ENCODE measurements at places on chromosomes 13 and 19. TPM values are rescaled to one million over a fixed set of nuclear protein-coding genes. Genes with fewer than 3 reads are reported as not detected.

GRCh38 chr19:2763687-2764086 lies 19.4 kb downstream of the SGTA start:
- no peak for DNase-seq

DNA sequence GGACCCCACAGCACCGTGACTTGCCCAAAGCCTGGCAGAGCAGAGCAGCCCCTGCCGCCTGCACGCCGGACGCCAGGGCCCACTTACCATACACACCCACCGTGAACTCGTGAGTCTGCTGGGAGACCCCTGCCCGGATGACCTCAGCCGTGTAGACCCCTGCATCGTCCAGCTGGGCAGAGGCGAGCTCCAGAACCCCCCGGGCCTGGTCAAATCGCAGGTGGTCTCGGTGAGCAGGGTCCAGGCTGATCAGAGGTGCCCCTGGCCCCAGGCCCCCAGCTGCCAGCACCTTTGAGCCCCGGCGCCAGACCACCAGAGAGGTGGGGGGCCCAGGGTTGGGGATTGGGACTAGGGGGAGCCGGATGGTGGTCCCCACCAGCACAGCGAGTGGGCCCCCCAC lies 873 bp downstream of the VSIG10L start:
- DNase-seq: no peak

DNA sequence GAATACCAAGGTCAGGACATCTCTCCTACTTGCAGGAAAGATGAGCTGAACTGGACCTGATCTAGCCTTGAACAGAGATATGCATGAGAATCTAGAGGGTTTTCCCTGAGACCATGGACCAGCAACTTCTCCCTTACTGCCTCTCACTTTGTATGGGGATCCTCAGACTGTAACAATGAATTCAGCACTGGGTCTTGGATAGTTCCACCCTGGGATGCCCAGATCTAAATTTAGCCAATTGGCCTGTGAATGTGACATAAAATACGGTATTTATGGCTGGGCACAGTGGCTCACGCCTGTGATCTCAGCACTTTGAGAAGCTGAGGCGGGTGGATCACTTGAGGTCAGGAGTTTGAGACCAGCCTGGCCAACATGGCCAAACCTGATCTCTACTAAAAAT lies 15.3 kb upstream of the LILRA2 start:
- no peak for DNase-seq

DNA sequence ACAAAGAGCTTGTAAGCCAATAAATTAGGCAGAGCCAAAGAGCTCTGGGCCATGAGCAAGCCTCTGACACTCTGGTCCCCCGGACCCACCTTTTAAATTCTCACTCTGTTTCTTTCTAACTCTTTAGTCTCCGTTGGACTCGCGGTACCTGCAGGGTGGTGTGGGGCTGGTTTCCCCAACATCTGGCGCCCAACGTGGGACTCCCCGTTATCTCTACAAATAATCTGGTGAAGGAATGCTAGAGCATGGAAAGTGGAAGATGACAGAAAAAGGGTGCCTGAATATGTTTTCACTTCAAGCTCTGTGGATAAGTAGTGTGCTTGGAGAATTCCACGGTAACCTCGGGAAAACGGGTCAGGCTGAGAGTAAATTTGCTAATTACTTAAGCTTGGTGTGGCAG lies 36.5 kb upstream of the CYP2B6 start:
- DNase-seq: no peak

- DNase-seq: no peak
These were observed 1135.3 kb downstream of the SLITRK5 start for GRCh38 chr13:88806438-88806837.

DNA sequence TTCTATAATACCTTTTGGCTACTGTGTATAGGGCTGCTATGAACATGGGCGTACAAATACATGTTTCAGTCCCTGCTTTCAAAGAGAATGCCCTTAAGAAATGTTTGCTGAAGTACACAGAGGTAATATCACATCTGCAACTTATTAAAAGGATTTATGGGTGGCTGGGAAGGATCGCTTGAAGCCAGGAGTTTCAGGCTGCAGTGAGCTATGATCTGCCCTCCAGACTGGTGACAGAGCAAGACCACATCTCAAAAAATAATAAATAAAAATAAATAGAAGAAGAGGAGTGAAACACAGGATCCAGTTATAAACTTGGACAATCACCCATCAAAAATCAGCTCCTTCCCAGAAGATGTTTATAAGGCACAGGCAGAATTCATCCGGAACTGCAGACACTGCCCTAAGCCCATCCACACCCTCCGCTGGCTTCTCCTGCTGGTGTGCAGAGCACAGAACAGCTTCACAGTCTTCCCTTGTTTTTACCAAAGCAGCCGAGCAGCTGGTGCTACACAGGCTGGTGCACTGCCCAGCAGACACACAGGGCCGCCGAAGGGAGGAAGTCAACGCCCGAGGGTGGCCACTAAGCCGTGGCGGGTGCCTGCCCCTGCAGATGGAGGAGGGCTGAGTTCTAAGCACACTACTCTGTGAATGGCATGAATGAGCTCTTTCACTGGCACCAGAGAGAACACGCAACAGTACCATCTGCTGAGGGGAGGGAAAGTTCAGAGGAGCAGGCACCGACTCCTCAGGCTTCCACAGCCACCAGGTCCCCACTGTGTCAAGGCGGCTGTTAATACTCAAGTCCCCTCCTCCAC lies 44.0 kb downstream of the BRD4 start:
- DNase-seq: no peak

GRCh38 chr19:1616396-1616795 lies 11.1 kb upstream of the UQCR11 start:
- DNase-seq: no peak

GRCh38 chr19:11894851-11895250 lies 7.3 kb downstream of the ZNF69 start:
- DNase-seq: no peak

- DNase-seq: no peak
These were observed 126.3 kb downstream of the UQCRFS1 start for GRCh38 chr19:29086646-29087045.

- DNase-seq: no peak
These were observed 1.5 kb downstream of the RAB20 start for GRCh38 chr13:110559986-110560385.

GRCh38 chr13:36914648-36915047 lies 5.4 kb downstream of the SMAD9 start:
- DNase-seq: no peak

DNA sequence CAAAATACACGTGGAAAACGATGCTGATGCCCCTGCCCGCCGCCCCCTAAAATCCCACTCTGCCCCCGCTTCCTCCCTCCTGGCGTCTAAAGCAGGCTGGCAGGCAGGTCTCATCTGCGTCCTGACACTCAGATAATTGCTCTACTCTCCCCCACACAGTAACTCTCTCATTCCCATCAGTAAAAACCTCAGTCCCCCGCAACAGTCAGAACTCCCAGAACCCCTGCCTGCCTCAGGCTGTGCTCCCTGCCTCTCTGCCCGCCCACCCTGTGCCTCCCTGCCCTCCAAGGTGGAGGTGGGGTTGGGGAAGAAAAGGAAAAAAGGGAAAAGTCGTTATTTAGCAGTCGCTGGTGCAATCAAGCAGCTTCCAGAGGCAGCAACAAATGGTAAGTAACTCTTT lies 473.7 kb downstream of the EFNB2 start:
- no peak for DNase-seq

DNA sequence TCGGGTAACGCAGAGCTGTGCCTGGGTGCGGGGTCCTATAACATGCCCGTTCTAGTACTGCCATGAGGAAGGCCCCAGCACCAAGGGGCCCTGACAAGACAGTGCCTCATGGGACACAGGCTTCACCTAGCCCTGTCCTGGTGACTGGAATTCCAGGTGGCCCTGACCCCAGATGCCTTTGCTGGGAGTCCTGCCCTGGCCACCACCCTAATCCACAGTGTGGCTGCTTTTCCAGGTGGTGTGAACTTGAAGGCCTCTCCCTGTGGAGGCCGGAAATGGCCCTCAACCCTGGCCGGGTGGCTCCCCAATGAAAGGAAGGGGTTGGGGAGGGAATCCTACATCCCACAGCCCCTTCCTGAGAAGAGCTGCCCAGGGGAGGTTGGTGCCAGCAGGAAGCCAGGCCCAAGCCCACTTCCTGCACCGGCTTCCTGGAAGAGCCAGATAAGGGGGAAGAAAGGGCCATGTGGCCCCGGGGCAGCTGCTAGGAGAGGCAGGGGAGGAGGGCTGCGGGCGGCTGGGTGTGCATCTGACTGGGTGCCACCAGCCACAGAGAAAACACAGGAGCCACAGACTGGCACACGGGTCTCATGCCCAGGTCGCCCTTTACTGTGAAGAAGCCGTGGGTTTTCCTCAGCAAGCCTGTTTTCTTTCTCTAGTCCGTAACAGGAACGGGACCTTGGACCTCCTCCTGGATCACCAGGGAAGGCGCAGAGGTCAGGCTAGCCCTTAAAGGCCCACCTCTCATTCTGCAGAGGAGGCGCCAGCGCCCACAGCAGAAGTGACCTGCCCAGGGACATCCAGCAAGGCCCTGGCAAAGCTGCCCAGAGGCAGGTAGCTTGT lies 4.7 kb downstream of the LSM4 start:
- DNase-seq: no peak

Gene FUT6
- polyA plus RNA-seq: not detected

Gene ZNF112
- polyA plus RNA-seq: 1.6 TPM
